ENCODE measurements at places on chromosomes 2 and 18.

DNA sequence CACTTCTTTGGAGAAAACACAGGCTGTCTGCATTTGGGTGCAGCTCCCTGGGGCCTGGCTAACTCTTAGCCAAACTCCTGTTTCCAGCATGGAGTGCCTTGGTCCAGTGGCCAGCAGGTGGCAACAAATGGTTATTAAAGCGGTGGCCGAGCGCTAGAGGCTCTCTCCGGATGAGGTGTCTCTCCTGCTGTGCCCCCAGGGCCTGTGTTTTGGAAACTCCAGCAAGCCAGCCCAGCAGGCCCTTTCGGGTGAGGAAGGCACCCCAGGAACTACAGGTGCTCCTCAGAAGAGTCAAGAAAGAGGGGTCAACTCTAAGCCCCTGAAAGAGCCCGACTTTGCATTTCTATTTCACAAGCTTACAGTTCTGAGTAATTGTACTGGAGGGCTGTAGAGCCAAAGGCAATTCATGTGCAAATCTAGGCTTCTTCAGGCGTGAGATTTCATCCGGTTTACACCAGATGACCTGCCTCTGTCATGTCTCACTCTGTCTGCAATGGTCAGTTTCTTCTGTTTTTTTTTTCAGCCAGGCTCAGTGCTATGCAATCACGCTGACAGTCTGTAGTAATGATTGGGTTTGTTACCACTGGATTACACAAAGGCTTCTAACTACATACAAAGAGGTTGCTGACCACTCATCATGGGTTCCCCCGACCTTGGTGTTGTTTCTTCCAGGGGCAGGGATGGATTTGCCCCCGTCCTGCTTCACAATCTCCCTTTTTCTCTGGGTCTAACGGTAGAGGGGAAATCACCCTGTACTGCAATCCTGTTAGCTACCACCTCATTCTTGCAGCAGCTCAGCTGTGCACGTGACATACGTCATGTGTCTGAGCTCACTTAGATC lies 7.6 kb upstream of the CHRNA1 start:
- H3K27me3 ChIP-seq, result peaks cover 6% of the 10 kb centered on the region
- no peaks in the 10 kb centered on the region for H3K36me3 ChIP-seq
- H3K4me1 ChIP-seq, result peaks cover 18% of the 10 kb centered on the region
- H3K4me3 ChIP-seq, result no peak overlapping the region
- peak; percentile 51 for DNase-seq

DNA sequence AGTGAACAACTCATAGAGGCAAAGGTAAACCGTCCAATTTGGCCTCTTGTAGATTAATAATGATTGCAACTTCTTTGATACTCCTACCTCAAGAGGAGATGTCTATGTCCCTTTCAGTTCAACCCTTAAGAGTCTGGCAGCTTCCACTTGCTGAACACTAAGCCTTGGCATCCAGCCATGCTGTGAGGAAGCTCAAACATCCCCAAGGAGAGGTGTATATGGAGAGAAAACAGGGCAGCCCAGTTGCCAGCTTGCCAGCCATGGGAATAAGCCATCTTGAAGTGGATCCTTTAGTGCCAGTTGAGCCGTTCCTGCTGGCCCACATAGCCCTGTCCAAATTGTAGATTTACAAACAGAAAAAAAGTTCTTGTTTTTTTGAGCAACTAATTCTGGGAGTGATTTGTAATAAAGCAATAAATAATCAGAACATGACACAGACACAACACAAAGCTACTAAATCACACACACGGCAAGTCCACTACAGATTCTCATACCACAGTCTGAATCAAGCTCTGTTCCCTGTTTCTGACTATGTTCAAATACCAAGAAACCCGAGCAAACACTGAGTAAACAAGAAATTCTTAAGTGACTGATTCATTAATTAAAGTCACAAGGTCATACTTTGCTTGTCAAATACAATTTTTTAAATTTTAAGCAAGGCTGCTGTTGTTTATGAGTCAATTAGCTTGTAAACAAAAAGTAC lies 96.1 kb downstream of the PID1 start:
- H3K27me3 ChIP-seq, result no peaks in the 10 kb centered on the region
- no peak for DNase-seq
- no peaks in the 10 kb centered on the region for H3K36me3 ChIP-seq
- no peaks in the 10 kb centered on the region for H3K4me1 ChIP-seq
- H3K4me3 ChIP-seq, result no peak overlapping the region

DNA sequence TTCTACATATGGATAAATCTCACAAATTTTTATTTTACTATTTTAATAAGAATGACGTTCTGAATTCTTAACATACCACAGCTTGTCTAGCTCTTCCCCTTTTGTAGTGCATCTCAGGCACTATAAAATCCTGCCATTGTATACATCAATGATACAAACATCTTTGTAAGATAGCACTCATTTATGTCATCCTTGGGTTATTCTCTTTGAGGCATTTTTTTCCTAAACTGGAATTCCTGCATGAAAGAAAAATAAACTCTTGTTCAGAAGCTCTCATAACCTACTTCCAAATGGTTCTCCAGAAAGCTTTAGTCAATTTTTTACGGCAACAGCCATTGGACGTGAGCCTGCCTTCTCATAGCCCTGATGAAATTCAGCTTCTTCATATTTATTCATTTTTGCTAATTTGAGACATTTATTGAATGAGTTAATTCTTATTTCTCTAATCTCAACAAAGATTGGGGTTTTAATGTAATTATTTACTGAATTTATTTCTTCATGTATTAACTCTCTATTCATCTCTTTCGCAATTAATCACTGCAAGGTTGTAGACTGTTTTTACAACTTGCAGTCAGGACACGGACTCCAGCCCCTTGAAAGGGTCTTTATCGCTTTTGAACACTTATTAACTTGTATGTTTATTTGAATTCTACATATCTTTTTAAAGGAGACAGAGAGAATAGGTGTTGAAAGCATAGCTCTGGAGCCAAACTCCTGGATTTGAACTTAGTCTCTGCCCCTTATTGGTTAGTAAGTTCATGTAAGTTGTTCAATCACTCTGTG lies 57.6 kb upstream of the PARD3B start:
- DNase-seq, result no peak
- no peaks in the 10 kb centered on the region for H3K4me1 ChIP-seq
- H3K27me3 ChIP-seq, result peaks cover 10% of the 10 kb centered on the region
- H3K36me3 ChIP-seq, result no peaks in the 10 kb centered on the region
- no peak overlapping the region for H3K4me3 ChIP-seq
- H3K27ac ChIP-seq, result no peak overlapping the region

- peak; percentile 45 for DNase-seq
- peak overlapping the region; percentile 94 for H3K27ac ChIP-seq
- peak overlapping the region; percentile 86 for H3K4me3 ChIP-seq
- H3K36me3 ChIP-seq, result peaks cover 31% of the 10 kb centered on the region
- H3K27me3 ChIP-seq, result no peaks in the 10 kb centered on the region
Measured at GRCh38 chr18:23504720-23505119, 1.4 kb downstream of the RMC1 start.

GRCh38 chr2:47771211-47771610 lies 11.7 kb upstream of the MSH6 start:
- H3K4me1 ChIP-seq, result peaks cover 11% of the 10 kb centered on the region
- H3K27me3 ChIP-seq, result peaks cover 6% of the 10 kb centered on the region
- no peaks in the 10 kb centered on the region for H3K36me3 ChIP-seq
- no peak overlapping the region for H3K27ac ChIP-seq
- H3K4me3 ChIP-seq, result no peak overlapping the region
- no peak for DNase-seq

GRCh38 chr2:101802329-101802728 lies 104.8 kb downstream of the MAP4K4 start:
- H3K27me3 ChIP-seq, result no peaks in the 10 kb centered on the region
- H3K4me1 ChIP-seq, result peaks cover 42% of the 10 kb centered on the region
- no peak overlapping the region for H3K4me3 ChIP-seq
- peak overlapping the region; percentile 0 for H3K27ac ChIP-seq
- DNase-seq, result no peak

- no peak for DNase-seq
- no peak overlapping the region for H3K27ac ChIP-seq
- no peaks in the 10 kb centered on the region for H3K36me3 ChIP-seq
- no peaks in the 10 kb centered on the region for H3K27me3 ChIP-seq
- H3K4me3 ChIP-seq, result no peak overlapping the region
Measured at GRCh38 chr2:35168351-35168750, 1187.2 kb upstream of the CRIM1 start.

DNA sequence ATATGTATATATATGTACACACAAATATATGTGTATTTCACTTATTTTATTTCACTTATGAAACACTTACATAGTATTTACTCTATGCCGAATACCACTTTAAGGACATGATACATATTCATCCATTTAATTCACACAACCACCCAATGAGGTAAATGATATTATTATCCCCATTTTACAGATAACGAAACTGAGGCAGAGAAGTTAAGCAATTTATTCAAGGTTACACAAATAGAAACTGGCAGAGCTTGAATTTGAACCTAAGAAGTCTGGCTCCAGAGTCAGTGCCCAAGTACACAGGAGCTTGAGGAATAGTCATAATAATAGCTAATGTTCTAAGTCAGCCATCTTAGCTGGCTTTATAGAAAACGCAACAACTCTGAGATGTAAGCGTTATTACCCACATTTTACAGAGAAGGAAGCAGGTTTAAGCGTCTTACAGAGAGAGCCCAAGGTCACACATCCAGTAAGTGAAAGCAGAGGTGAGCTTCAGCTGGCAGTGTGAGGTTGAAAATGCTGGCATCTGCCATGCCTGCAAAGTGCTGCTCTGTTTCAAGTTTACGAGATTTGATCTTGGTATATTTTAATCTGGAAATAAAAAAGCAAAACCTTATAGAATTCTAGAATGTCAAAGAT lies 326.9 kb downstream of the LPIN1 start:
- H3K4me1 ChIP-seq, result no peaks in the 10 kb centered on the region
- H3K27me3 ChIP-seq, result peaks cover 3% of the 10 kb centered on the region
- no peak overlapping the region for H3K4me3 ChIP-seq
- no peak overlapping the region for H3K27ac ChIP-seq

- no peak for DNase-seq
- no peak overlapping the region for H3K4me3 ChIP-seq
- H3K27me3 ChIP-seq, result peaks cover 14% of the 10 kb centered on the region
- no peaks in the 10 kb centered on the region for H3K36me3 ChIP-seq
Measured at GRCh38 chr2:176793792-176794191, 418.8 kb upstream of the HNRNPA3 start.

- no peak overlapping the region for H3K27ac ChIP-seq
- H3K36me3 ChIP-seq, result no peaks in the 10 kb centered on the region
- DNase-seq, result no peak
- no peak overlapping the region for H3K4me3 ChIP-seq
Measured at GRCh38 chr2:221100467-221101089, 471.5 kb downstream of the EPHA4 start.

DNA sequence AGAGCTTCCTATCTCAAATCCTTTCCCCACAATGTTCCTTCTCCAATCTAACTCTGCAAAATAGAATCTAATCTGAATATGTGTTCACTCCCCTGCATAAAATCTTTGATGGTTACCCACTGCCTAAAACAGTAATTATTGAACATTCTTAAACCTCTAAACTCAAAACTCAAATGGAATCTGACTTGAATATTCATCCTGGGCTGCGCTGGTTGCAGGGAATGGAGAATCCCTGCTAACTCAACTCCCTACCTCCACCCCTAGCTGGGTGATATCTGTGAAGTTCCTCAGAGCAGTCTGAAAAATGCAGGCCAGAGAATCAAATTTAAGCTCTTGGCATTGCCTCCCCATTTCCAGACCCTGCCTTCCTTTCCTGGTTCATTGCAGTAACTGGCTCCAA lies 44.8 kb downstream of the ZNF521 start:
- H3K27ac ChIP-seq, result no peak overlapping the region
- no peaks in the 10 kb centered on the region for H3K4me1 ChIP-seq
- no peak for DNase-seq
- no peak overlapping the region for H3K4me3 ChIP-seq

DNA sequence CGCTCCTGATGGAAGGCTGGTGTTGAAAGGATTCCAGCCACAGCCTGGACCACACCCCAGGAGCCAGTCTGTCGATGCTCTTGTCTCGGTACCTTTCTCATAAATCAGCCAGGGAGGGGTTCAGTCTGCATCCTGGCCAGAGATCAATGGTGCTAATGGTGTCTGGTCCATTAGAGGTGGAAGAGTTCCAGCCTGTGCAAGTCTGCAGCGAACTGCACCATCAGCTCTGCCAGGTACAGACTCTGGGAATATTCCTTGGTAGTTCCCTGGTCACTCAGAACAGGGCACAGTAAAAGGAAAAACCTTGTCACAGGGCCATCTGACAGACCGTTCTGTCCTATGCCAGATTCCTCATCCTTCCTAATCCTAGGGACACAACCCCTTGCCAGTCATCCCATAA lies 164.3 kb downstream of the MTCL1 start:
- H3K27me3 ChIP-seq, result peaks cover 4% of the 10 kb centered on the region
- no peak overlapping the region for H3K4me3 ChIP-seq
- H3K36me3 ChIP-seq, result no peaks in the 10 kb centered on the region
- no peak overlapping the region for H3K27ac ChIP-seq

- H3K36me3 ChIP-seq, result peaks cover 4% of the 10 kb centered on the region
- H3K27me3 ChIP-seq, result no peaks in the 10 kb centered on the region
- no peak overlapping the region for H3K27ac ChIP-seq
- no peak for DNase-seq
- no peak overlapping the region for H3K4me3 ChIP-seq
- peaks cover 10% of the 10 kb centered on the region for H3K4me1 ChIP-seq
Measured at GRCh38 chr2:97936199-97936598, 59.5 kb downstream of the TMEM131 start.

DNA sequence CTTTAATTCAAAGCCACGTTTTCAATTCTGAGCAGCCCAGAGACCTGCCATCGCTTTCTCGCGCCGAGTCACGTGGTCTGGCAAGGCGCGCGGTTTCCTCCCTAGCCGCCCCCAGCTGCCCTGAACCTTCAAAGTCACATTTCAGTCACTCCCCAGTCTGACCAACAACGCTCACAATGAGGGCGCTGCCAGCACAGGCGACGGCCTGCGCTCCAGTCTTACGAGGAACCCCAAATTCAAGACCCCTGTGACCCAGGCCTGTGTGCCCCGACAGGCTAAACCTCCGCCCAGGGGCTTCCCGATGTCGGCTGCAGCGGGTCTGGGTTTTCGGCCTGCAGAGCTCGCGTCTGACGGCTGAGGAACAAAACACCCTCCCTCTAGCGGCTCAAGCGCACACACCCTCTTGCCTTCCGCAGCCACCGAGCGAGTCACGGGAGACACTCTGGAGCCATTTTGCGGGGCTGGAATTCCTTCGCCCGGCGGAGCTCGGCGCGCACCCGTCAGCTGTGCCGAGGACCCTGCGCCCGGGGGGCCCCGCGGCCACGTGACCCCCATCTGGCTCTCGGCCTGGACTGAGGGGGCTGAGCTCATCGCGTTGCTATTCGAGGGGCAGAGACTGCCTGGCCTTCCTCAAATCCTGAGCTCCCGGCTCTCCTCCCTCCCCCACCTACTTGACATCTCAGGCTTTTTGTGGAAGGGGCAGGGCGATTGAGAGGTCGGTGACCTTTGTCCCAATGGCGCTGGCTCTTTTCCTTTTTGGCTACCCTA lies 69.9 kb upstream of the ITGB6 start:
- H3K36me3 ChIP-seq, result peaks cover 49% of the 10 kb centered on the region
- peak; percentile 54 for DNase-seq
- peaks cover 40% of the 10 kb centered on the region for H3K4me1 ChIP-seq
- H3K27ac ChIP-seq, result peak overlapping the region; percentile 41
- peak overlapping the region; percentile 63 for H3K4me3 ChIP-seq

All from activated CD4-positive, alpha-beta T cell treated with anti-CD3 and anti-CD28 coated beads, Interleukin-2, amount 10 ng/mL, durations not matched to agents 7 days and 5 days (primary cell).